Stimulated activated CD8-positive, alpha-beta memory T cell treated with anti-CD3 and anti-CD28 coated beads, Interleukin-4, amount 100 ng/mL, for 4 hours (primary cell): ENCODE measurements at places on chromosomes 3 and 15.

GRCh38 chr3:52286777-52287110 lies 884 bp upstream of the GLYCTK start:
- DNase-seq = no peak

- DNase-seq = no peak
Measured at GRCh38 chr3:58021072-58021959, 13.1 kb downstream of the FLNB start.

- DNase-seq = no peak
Measured at GRCh38 chr15:26971271-26972018, 464 bp downstream of the GABRG3 start.

- DNase-seq = no peak
Measured at GRCh38 chr3:116247605-116248004, 197.7 kb downstream of the LSAMP start.

- no peak for DNase-seq
Measured at GRCh38 chr15:60795471-60795870, 316.5 kb upstream of the ICE2 start.

- DNase-seq = no peak
Measured at GRCh38 chr3:160224811-160225175, 429 bp upstream of the C3orf80 start.

DNA sequence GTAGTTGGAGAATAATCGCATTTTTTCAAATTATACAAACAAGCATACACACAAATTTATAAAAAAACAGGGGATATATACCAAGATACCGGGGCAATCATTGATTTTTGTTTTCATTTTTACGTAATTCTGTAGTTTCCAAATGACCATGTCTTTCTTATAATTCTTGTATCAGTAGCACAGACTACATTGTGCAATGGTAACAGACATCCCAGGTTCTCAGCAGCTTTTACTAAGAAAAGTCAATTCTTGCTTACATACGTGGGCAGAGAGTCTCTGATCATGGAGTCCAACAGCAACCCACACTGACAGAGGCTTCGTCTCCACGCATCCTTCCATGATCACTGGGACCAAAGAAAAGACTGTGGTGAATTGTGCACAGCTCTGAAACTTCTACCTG lies 441.3 kb downstream of the TBL1XR1 start:
- no peak for DNase-seq

GRCh38 chr3:124206225-124207055 lies 214.5 kb upstream of the ROPN1 start:
- no peak for DNase-seq

GRCh38 chr3:188905547-188905946 lies 266.2 kb upstream of the TPRG1 start:
- no peak for DNase-seq

DNA sequence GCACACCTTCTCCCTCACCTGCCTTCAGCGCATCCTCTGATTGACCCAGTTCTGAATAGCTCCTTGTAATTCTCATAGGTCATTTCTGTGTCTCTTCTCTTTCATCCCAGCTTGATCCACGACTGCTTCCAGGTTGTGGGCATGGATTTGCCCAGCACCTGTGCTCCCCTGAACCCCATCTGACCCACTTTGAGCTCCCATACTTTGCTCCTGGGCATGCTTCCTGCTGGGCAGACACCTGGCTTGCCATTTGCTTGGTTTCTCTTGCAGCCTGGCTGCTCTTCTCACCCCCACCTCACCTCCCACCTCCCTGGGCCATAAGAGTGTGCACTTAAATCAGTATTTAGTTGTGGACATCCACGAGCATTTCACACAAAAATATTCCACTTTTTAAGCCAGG lies 635.5 kb downstream of the TBL1XR1 start:
- DNase-seq = no peak
